ENCODE measurements at places on chromosomes 12 and 14. TPM values are rescaled to one million over a fixed set of nuclear protein-coding genes. Genes with fewer than 3 reads are reported as not detected.

Gene PPP1R12A
- 239 TPM for total RNA-seq

Gene ABCC9
- 75.4 TPM for total RNA-seq

Gene POMT2
- total RNA-seq, result 20.5 TPM

Gene OLR1
- 0.71 TPM for total RNA-seq

Gene DCN
- 1,461 TPM for total RNA-seq

Data from posterior vena cava (tissue), 2 donors.